Muscle of leg (tissue), 16 donors: ENCODE measurements at places on chromosomes 7 and 10.
A peak's percentile ranks its signal among the peaks of the same experiment; 100 is the strongest.

- DNase-seq: no peak
- H3K27ac ChIP-seq: no peak overlapping the region
- no peaks in the 10 kb centered on the region for H3K27me3 ChIP-seq
- H3K4me1 ChIP-seq: peaks cover 6% of the 10 kb centered on the region
- H3K4me3 ChIP-seq: no peak overlapping the region
- no peaks in the 10 kb centered on the region for H3K36me3 ChIP-seq
Observed at GRCh38 chr7:20440472-20441105, 109.9 kb downstream of the ITGB8 start.

- no peak for DNase-seq
- no peak overlapping the region for H3K27ac ChIP-seq
- no peaks in the 10 kb centered on the region for H3K27me3 ChIP-seq
- H3K4me3 ChIP-seq: no peak overlapping the region
- peaks cover 62% of the 10 kb centered on the region for H3K36me3 ChIP-seq
Observed at GRCh38 chr10:5930272-5930671, 40.2 kb downstream of the FBH1 start.

GRCh38 chr10:6020826-6021225, 41.3 kb downstream of the IL2RA start:
- DNase-seq: peak; percentile 70
- peaks cover 2% of the 10 kb centered on the region for H3K27me3 ChIP-seq
- H3K4me3 ChIP-seq: no peak overlapping the region

DNA sequence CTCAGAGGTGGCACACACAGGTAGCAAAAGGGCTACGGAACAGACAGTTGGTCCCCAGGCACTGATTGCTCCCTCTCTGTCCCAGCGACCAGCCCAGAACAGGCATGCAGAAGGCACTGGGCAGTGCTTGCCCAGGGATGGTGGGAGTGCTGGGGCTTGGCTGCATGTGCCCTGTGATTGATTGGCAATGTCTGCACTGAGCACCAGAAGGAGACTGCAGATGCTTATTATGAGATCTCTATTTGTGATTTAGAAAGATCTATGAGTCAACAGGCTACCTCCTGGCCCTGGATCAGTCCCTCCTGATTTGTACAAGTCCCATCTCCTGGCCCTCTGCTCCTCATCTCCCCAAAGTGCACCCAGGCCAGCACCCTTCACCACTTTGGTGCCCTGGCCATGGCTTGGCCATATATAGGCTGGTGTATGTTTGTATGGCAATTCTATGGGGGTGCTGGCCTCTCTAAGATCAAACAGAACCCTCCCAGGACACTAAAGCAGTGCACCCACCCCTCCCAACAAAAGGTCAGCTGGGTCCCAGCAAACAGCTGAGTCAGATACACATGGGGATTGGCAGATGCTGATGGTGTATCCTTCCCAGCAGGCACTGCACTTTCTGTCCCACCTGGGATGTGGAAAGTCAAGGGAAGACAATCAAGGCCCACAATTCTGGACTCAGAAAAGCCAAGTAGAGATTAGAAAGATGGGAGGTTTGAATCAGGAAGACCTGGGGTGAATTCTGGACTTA, 30.9 kb downstream of the CAMK2B start:
- peaks cover 6% of the 10 kb centered on the region for H3K4me1 ChIP-seq
- no peak for DNase-seq
- peaks cover 36% of the 10 kb centered on the region for H3K27me3 ChIP-seq
- no peak overlapping the region for H3K4me3 ChIP-seq
- no peak overlapping the region for H3K27ac ChIP-seq
- H3K36me3 ChIP-seq: no peaks in the 10 kb centered on the region
